ENCODE measurements at places on chromosomes 2 and 18.

DNA sequence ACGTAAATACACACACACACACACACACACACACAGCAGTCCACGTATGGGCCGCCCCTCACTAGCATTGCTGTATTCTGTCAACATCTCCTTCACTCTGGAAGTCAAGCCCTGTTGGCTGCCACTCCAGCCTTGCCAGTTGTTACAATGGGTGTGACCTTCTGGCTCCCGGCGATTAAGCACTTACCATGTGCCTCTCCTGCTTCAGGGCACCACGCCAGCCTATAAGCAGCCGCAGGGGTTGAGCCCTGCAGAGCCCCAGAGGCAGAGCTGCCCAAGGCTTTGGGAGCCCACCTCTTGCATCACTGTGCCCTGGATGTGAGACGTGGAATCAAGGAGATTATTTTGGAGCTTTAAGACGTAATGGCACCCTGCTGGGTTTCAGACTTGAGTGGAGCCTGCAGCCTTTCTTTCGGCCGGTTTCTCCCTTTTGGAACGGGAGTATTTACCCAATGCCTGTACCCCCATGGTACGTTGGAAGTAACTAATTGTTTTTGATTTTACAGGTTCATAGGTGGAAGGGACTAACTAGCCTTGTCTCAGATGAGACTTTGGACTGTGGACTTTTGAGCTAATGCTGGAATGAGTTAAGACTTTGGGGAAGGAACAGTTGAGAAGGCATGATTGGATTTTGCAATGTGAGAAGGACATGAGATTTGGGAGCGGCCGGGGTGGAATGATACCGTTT, 54.5 kb upstream of the ROCK2 start:
- no peak for DNase-seq

DNA sequence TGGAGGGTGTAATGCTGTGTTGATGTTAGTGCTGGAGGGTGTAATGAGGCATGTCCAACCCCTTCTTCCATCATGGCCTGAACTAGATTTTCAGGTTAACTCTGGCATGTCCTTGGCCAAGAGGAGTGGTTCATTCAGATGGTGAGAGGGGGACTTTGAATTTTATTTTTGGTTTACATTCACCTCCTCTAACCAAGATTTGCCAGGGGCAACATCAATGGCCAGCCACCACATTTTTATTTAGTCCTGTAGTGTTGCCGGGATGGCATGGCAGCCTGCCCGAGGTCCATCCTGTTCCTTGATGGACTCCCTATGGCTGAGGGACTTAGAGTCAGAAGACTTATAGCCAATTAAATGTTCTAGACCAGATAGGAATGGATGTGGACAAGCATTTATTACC, 484.6 kb upstream of the HS6ST1 start:
- no peak for DNase-seq

GRCh38 chr2:145797692-145798091, 1277.8 kb upstream of the ZEB2 start:
- peak; percentile 26 for DNase-seq

DNA sequence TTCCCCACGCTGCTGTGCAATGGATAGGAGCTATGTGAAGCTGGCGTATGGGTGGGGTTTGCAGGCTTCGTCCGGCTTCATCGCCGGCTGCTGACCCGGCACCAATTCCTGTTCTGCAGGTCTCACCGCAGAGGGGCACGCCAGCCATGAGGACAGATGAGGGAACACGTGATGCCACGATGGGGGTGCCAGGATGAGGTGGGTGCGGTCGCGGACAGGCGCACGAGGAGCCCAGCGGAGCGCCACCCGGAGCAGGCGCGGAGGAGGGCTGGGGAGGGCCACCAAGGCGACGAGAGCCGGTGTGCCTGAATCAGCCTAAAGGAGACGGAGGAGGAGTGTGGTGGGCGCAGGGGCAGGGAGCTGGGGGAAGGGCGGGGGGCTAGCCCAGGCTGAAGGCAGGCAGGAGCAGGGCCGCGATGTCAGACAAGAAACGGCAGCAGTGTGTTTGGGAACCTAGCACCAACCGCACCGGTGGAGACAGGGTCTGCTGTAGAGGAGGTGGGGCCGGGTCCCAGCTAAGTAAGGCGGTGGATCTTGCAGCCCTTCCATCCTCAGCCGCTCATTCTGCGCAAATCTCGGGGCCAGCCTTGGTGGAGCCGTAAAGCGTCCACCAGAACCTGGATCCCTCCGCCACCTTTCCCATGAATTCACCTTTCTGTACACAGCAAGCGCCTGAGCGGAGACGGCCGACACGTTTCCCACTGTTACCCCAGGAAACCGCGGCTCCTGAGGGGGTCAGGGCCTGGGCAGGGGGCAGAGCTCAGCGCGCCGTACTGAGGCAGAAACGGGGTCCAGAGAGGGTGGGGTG, 17.0 kb upstream of the CD8A start:
- peak; percentile 40 for DNase-seq

- DNase-seq, result no peak
Measured at GRCh38 chr2:65613968-65614555, 181.7 kb upstream of the SPRED2 start.

- DNase-seq, result peak; percentile 11
Measured at GRCh38 chr2:69796174-69796573, 33.3 kb upstream of the GMCL1 start.

DNA sequence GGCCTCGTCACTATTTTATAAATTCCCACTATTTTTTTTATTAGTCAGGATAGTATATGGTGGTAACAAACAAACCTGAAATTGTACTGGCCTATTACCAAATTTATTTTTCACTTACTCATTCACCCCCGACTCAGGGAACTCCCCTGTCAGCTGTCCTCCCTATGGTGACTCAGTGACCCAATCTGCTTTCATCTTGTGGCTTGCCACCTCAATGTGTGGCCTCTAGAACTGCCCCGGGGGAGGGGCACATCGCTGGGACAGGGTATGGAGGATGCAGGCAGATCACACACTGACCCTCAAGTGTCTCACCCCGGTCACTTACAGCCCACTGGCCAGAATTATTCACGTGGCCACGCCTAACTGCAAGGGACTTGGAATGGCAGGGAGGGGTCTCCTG, 71.6 kb downstream of the ACTR2 start:
- DNase-seq, result peak; percentile 80

DNA sequence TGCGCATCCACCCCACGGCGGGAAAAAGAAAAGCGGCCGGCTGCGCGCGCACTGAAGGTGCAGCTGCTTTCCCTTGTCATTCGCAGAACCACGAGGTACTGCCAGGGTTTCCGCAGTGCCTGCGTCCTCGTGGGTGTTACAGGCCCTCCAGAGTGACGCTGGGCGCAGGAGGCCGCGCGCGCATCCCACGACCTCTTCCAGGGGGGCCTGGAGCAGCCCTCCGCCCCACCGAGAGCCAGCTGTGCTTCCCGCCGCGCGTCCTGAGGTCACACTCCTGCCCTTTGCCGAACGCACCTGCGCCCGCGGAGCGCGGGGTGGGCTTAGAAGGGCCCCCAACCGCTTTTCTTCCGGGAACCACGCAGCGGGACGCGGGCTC, 378 bp upstream of the IAH1 start:
- no peak for DNase-seq

DNA sequence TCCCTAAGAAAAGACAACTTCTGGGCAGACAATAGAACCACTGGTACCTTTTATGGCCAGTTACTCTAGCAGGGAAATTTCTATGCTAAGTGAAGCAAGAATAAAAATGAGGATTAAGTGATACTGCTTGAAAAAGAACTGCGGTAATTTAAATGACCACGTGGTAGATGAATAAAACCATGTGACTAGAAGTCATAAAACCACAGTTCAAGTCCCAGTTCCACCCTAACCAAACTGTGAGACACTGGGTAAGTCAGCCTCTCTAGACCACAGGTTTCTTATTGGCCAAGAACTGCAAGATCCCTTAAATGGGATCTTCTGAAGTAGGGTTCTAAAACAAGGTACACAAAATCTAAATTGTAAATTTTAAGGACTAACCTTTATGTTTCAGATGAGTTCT, 12.7 kb downstream of the TMEM237 start:
- DNase-seq, result no peak

Data from M059J (cell line).